Germinal center (tissue), 1 donor: ENCODE measurements at places on chromosomes 5 and 9.

- DNase-seq, result peak; percentile 64
These were observed 13.6 kb downstream of the OTULINL start for GRCh38 chr5:14595189-14595588.

DNA sequence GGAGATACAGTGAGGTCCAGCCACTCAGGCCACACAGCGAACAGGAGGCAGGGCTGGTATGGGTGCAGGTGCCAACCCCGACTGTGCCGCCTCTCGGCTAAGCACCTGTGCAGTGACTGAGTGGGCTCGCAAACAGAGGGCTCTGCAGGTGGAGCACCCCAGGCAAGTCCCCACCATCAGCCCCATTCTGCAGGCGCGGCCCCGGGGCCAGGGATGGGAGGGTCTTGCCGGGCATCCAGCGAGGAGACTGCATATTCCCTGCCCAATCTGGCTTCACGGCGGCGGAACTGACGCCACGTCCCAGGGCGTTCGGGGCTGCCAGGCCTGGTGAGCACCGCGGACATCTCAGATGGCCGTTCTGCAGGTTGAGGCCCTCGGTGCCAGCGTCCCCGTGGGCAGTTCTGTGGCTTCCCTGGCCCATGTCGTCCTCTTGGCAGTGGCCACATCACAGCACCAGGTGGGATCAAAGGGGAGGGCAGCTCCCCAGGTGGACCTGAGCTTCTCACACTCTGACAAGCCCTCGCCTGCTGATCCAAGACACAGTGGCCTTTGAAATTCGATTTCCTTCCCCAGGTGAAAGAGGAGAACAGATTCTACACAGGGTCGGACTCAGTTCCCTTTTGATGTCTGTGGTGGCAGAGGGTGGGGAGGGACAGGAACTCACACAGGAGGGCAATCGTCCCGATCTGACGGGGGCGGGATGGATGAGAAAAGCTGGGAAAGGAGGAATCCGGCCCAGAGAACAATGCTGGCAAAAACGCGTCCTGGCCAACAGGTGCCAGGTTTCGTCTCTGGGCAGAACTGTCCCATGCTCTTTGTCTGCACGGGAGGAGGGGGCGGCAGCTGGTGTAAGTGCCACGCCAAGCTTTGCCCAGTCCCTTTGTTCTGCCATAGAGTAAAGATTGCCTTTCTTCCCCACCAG lies 18.8 kb downstream of the DBH start:
- no peak for DNase-seq

DNA sequence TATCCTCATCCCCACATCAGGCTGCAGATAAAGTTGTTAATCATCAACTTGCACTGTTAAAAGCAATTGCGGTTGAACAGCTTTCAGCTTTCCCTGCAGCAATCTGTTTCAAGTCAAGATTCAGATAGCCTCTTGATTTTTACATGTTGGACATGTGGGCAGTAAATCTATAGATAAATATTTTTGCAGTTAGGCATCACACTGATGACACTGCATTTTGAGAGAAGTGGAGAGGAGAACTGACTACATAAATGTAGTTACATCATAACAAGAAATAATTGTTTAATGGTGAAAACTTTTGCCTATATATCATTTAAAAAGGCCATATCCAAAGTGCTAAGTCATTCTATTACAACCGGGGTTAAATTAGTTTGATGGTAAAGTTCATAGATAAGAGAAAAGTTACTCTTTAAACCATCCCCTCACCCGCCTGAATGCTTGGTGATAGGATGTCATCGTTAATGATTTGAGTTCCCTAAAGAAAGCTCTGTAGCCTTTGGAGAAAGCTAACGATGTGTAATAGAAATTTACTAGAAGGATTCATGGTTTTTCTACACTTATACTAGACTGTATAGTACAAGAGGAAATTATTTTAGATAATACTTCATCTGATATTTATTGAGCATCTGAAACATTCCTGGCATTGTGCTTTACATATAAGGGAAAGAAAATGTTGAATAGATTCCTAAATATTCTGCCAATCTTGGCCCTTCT lies 30.8 kb upstream of the ALDH1A1 start:
- no peak for DNase-seq

DNA sequence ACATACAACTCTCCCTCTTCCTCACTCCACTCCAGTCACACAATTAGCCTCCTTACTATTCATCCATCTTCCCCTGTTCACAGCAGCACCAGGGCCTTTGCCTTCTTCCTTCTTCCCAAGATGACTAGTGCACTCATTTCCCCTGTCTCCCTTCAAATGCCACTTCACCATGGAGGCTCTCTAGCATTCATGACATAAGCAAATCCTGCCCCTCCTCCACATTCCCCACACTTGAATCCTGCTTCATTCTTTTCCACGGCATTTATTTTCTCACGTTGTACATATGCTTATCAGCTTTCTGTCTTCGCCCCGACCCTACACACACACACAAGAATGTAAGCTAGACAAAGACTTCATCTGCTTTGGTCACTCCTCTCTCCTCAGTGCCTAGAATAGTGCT lies 133.3 kb downstream of the CDK5RAP2 start:
- no peak for DNase-seq
